ENCODE measurements at places on chromosomes 3 and 15. TPM values are rescaled to one million over a fixed set of nuclear protein-coding genes. Genes with fewer than 3 reads are reported as not detected.

DNA sequence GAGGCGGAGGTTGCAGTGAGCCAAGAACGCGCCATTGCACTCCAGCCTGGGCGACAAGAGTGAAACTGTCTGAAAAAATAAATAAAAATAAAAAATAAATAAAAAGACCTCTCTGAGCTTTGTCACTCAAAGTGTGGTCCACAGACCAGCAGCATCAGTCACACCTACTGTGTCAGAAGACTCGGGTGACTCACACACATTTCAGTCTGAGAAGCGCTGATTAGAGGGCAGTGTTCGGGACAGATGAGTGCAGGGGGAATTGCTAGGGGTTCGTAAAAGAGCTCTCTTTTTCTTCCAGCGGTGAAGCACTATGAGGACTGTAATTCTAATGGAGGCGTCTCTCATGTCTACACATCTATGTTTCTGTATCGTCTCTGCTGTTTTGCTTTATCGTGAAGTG, 5.7 kb downstream of the PODXL2 start:
- H3K4me1 ChIP-seq: no peaks in the 10 kb centered on the region
- H3K27ac ChIP-seq: no peak overlapping the region
- peaks cover 16% of the 10 kb centered on the region for H3K27me3 ChIP-seq
- H3K36me3 ChIP-seq: no peaks in the 10 kb centered on the region
- no peak for DNase-seq

DNA sequence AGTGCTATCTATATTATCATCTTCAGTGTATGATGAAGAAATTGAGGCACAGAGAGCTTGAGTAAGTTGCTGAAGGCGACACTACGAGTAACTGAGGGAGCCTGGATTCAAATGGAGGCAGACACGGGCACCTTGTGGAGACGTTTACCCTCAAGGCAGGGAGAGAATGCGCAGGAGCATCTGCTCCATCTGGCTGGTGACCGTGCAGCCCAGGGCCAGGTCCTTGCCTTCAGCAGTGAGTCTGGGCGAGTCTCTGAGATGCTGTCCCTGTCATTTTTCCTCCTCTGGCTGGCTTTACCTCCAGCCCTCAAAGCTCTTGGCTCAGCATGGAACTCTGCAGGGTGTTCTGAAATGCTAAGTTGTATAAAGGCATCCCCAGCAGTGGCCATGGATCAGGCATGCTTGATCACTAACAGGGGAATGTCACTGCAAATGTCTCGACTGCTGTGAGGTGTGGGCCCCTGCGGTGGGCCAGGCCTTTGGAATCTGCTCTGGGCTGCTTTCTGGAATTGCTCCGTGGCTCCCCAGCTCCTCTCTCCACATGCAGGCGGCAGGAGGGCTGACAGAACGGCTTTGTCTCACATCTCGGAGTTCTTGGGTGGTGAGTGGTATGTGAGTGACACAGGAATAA, 19.7 kb downstream of the SPSB4 start:
- no peak overlapping the region for H3K4me3 ChIP-seq
- no peak overlapping the region for H3K27ac ChIP-seq
- no peak for DNase-seq
- H3K27me3 ChIP-seq: no peaks in the 10 kb centered on the region
- H3K4me1 ChIP-seq: no peaks in the 10 kb centered on the region
- H3K36me3 ChIP-seq: no peaks in the 10 kb centered on the region

SKOR1 gene
- total RNA-seq: 0.12 TPM

- no peaks in the 10 kb centered on the region for H3K4me1 ChIP-seq
- H3K4me3 ChIP-seq: no peak overlapping the region
- no peak overlapping the region for H3K27ac ChIP-seq
- DNase-seq: no peak
- H3K27me3 ChIP-seq: no peaks in the 10 kb centered on the region
Measured at GRCh38 chr3:61928776-61929314, 367.5 kb downstream of the PTPRG start.

- no peak overlapping the region for H3K4me3 ChIP-seq
- peak overlapping the region; percentile 22 for H3K27ac ChIP-seq
- H3K36me3 ChIP-seq: no peaks in the 10 kb centered on the region
- DNase-seq: peak; percentile 78
- no peaks in the 10 kb centered on the region for H3K4me1 ChIP-seq
Measured at GRCh38 chr3:64627471-64628321, 60.1 kb downstream of the ADAMTS9 start.

GRCh38 chr3:5115506-5116162, 6.5 kb upstream of the ARL8B start:
- no peak overlapping the region for H3K4me3 ChIP-seq
- no peak for DNase-seq
- H3K36me3 ChIP-seq: no peaks in the 10 kb centered on the region
- no peaks in the 10 kb centered on the region for H3K27me3 ChIP-seq

DNA sequence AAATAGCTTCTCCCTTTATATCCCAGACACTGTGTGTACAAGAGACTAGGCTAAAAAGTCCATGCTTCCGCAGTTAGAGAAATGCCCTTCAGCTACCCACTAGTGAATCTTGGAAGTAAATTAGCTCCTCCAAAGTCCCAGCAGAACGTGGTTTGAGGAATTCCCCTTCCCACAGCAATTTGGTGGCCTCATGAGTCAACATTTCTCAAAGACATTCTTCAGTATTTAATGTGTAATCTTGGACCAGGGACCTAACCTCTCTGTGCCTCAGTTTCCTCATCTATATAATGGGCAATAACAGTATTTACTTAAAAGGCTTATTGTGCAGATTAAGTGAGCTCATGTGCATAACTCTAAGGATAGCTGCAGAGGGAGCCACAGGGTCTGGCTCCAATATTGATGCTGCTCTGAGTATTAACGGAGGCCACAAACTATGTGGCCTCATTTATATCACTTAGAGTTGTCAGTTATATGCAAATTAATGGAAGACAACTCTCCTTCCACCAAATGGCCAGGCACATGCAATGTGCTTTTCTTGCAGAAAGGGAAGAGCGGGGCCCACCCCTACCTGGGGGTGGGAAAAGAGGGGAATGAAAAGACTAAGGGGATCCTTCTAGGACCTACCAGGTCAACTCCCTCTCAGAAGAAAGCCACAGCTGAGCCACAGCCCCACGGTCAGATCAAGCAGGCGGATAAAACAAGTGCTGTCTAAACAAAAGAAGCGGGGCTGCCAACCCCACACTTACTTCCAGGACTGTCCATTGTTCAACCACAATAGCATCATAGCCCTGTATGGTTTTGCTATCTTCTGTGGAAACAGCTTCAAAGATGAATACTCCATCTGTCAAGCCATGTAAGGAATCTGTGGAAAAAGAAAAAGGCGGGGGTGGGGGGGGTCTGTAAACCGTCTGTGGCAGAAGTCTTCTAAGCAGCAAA, 92.4 kb downstream of the OXNAD1 start:
- H3K27ac ChIP-seq: no peak overlapping the region
- H3K27me3 ChIP-seq: no peaks in the 10 kb centered on the region
- DNase-seq: no peak
- no peaks in the 10 kb centered on the region for H3K4me1 ChIP-seq
- H3K36me3 ChIP-seq: no peaks in the 10 kb centered on the region
- H3K4me3 ChIP-seq: no peak overlapping the region

DNA sequence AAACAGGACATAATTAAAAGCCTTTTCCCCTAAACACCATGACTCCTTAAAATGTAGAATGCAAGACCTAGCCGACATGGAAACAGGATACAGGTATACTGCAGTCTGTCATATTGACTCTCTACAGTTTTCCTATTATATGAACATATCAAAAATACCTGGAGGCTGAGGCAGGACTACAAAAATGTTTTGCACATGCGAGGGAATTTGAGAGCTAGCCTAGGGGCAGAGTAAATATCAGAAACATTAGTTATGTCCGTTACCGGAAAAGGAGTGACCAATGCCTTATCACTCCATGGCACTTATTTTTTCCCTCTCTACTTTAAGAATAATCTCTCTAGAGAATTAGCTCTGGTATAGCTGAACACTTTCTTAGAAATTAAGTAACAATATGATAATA, 732.3 kb downstream of the TUSC7 start:
- H3K36me3 ChIP-seq: no peaks in the 10 kb centered on the region
- no peak for DNase-seq
- H3K4me3 ChIP-seq: no peak overlapping the region
- H3K27ac ChIP-seq: no peak overlapping the region
